Aortic smooth muscle cell (primary cell): ENCODE measurements at places on chromosomes 13 and 19. TPM values are rescaled to one million over a fixed set of nuclear protein-coding genes. Genes with fewer than 3 reads are reported as not detected.

Gene TGFBR3L
- 0.92 and 1.1 TPM in 2 replicates for total RNA-seq

Gene KLK2
- not detected in 2 replicates for total RNA-seq

Gene OR7A17
- not detected in 2 replicates for total RNA-seq

Gene BST2
- total RNA-seq = 28.2 and 79.7 TPM in 2 replicates

Gene FGF22
- 0.06 and 0.26 TPM in 2 replicates for total RNA-seq

Gene ZNF610
- 1.8 and 2.4 TPM in 2 replicates for total RNA-seq

Gene NACC1
- 39.3 and 47.3 TPM in 2 replicates for total RNA-seq

Gene ONECUT3
- not detected in 2 replicates for total RNA-seq

Gene SMIM24
- total RNA-seq = not detected in 2 replicates

Gene TEX29
- total RNA-seq = 0.12 TPM in 1 of 2 replicates, not detected in the other

Gene SERP2
- total RNA-seq = 9.9 and 12.4 TPM in 2 replicates

Gene AMER2
- total RNA-seq = not detected in 2 replicates

Gene LTBP4
- 14.5 and 16.1 TPM in 2 replicates for total RNA-seq

Gene TMEM147
- 73.3 and 90.4 TPM in 2 replicates for total RNA-seq

Gene SLC15A1
- under 0.01 TPM in 1 of 2 replicates, not detected in the other for total RNA-seq

Gene SELENOV
- total RNA-seq = not detected in 2 replicates

Gene S1PR2
- total RNA-seq = 9.1 and 9.4 TPM in 2 replicates

Gene ZNF264
- 26.4 and 27.7 TPM in 2 replicates for total RNA-seq

Gene TMC4
- total RNA-seq = 0.31 TPM in 1 of 2 replicates, not detected in the other

Gene TEX26
- total RNA-seq = 0.25 TPM in 1 of 2 replicates, not detected in the other

Gene ADGRE1
- not detected in 2 replicates for total RNA-seq

Gene CCDC169
- total RNA-seq = 3.5 and 4.4 TPM in 2 replicates

Gene CDX2
- total RNA-seq = not detected in 2 replicates

Gene IRGC
- not detected in 2 replicates for total RNA-seq

Gene ZNF584
- total RNA-seq = 12.3 and 17.6 TPM in 2 replicates

Gene UPF1
- total RNA-seq = 59.7 and 76.2 TPM in 2 replicates

Gene FPR3
- under 0.01 TPM in 2 replicates for total RNA-seq

Gene ZSWIM4
- total RNA-seq = 2.5 and 2.9 TPM in 2 replicates

Gene CELF5
- not detected in 2 replicates for total RNA-seq

Gene GATAD2A
- total RNA-seq = 53.9 and 55.1 TPM in 2 replicates

Gene MYBPC2
- not detected in 2 replicates for total RNA-seq

Gene TMIGD2
- not detected in 2 replicates for total RNA-seq
